ENCODE measurements at places on chromosomes 3 and 15. TPM values are rescaled to one million over a fixed set of nuclear protein-coding genes. Genes with fewer than 3 reads are reported as not detected.
A peak's percentile ranks its signal among the peaks of the same experiment; 100 is the strongest.

DNA sequence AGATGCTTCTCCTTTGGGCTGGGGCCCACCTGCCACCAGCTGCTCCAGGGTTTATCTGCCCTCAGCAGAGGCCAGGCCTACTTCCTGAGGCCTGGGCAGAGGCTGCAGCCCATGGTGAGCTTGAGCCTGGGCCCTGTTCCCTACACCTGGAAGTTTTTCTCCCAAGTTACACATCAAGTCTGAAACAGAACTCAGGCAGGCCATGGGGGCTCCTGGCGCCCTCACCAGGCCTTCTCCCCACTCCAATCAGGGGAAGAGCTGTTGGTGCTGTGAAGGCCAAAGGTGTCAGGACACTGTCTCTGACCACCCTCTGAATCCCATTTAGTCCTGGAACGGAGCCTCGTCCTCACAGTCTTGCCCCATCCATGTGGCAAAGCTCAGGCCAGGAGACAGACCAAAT lies 7.3 kb downstream of the VWA5B2 start:
- DNase-seq, result no peak

- DNase-seq, result peak; percentile 98
Observed at GRCh38 chr3:157081626-157082210, 78.2 kb downstream of the CCNL1 start.

DNA sequence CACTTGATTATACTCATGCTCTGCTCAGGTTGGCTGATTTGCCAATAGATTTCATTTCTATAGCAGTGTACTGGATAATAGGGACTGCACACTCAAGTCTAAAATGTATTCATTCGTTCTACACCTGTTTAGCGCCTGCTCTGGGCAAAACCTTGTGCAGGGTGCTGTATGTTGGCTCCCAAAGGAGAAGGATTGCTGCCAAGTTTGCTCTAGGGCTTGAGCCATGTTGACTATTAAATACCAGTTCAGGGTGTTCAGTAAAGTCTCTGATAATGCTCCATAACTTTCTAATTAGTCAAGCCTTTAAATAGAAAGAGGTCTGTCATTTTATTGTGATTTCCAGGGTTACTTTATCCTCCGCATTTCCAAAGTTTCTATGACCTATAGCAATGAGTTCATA lies 470.2 kb downstream of the MAGI1 start:
- no peak for DNase-seq

DNA sequence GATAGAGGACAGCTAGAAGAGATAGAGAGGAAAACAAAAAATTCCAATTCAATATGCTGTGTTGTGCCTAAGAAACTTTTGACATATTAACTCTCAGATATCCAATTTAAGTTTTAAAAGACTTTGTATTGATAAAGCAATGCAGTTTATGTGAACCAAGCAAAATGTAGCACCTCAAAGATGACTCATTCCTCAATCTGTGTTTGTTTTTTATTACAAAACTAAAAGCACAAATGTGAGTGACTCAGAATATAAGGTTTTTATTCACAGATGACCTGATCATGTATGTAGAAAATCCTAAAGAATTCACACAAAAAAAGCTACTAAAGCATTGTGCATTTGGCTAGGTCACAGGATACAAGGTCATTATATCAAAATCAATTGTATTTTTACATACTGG lies 11.1 kb downstream of the HCLS1 start:
- no peak for DNase-seq

GRCh38 chr3:139201446-139202225 lies 142.2 kb upstream of the MRPS22 start:
- no peak for DNase-seq

Gene KY
- 0.11 TPM for total RNA-seq

Measured in HFFc6 (cell line).